Muscle of arm (tissue), 14 donors: ENCODE measurements at places on chromosomes 3 and 15. TPM values are rescaled to one million over a fixed set of nuclear protein-coding genes. Genes with fewer than 3 reads are reported as not detected.

LRRIQ4 gene
- polyA plus RNA-seq = 0.13 TPM

BFSP2 gene
- not detected for polyA plus RNA-seq

SERINC4 gene
- not detected for polyA plus RNA-seq

TRAT1 gene
- not detected for polyA plus RNA-seq
